ENCODE measurements at places on chromosomes 2 and 18. TPM values are rescaled to one million over a fixed set of nuclear protein-coding genes. Genes with fewer than 3 reads are reported as not detected.

- H3K36me3 ChIP-seq, result no peaks in the 10 kb centered on the region
- DNase-seq, result no peak
- no peaks in the 10 kb centered on the region for H3K27me3 ChIP-seq
These were observed 36.4 kb upstream of the GAREM2 start for GRCh38 chr2:26136451-26136850.

- no peak for DNase-seq
- H3K4me1 ChIP-seq, result no peaks in the 10 kb centered on the region
- no peaks in the 10 kb centered on the region for H3K27me3 ChIP-seq
- H3K27ac ChIP-seq, result no peak overlapping the region
- no peaks in the 10 kb centered on the region for H3K36me3 ChIP-seq
These were observed 198.9 kb downstream of the LRATD1 start for GRCh38 chr2:14831458-14831857.

RTP5 gene
- total RNA-seq, result not detected

CHRND gene
- total RNA-seq, result not detected

DNA sequence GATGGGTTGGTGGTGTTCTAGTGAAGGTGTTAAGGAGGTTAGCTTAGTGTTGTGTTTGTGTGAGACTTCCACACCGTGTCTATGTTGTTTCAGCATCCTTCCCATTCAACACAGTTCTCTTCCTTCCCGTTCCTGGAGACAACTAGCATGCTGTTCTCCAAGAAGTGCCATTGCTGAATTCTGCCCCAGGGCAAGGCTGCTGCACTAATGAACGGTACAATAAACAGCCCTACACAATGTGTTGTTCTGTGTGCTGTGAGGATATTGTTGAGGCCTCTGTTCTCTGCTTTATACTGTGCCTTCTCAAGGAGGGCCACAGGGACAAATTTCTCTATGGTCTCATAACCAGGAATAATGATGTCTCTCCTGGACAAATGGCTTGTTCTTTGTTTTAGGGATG lies 39.8 kb upstream of the ZEB2 start:
- H3K36me3 ChIP-seq, result no peaks in the 10 kb centered on the region
- H3K27me3 ChIP-seq, result no peaks in the 10 kb centered on the region
- DNase-seq, result no peak
- H3K27ac ChIP-seq, result no peak overlapping the region
- no peaks in the 10 kb centered on the region for H3K4me1 ChIP-seq

DNA sequence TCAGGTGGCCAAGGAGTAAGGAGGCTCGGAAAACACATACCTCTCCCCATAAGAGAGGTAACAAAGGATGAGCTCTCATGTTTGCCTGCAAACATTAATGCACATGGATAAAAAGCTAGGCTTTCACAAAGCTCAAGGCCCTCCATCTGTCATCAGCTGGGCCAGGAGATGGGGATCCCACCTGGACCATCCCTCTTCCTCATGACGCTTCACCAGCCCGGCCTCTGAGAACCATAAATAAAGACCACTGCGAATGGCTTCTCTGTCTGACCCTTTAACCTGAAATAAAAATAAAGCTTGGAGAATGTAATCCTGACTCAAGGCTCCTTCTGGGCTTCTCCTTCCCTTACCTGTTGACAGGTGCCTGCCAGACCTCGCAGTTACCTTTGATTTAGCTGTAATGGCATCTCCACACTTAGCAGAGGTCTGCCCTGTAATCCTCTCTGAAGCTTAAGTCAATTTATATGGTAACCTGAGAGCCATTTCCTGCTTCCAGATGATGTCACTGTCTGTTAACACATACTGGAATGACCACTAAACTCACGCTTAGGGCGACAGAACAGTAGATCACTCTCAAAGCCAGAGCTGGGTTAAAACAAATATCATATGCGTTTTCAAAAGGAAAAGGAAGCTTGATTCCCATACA lies 29.3 kb upstream of the FOXI3 start:
- H3K27me3 ChIP-seq, result peaks cover 6% of the 10 kb centered on the region
- H3K27ac ChIP-seq, result no peak overlapping the region
- H3K36me3 ChIP-seq, result no peaks in the 10 kb centered on the region
- no peaks in the 10 kb centered on the region for H3K4me1 ChIP-seq
- no peak overlapping the region for H3K4me3 ChIP-seq

EPB41L3 gene
- 106 TPM for total RNA-seq

PRSS56 gene
- not detected for total RNA-seq

- no peaks in the 10 kb centered on the region for H3K36me3 ChIP-seq
- H3K4me3 ChIP-seq, result no peak overlapping the region
- no peaks in the 10 kb centered on the region for H3K4me1 ChIP-seq
- H3K27me3 ChIP-seq, result no peaks in the 10 kb centered on the region
These were observed 132.2 kb downstream of the ASXL3 start for GRCh38 chr18:33710269-33710668.

DNA sequence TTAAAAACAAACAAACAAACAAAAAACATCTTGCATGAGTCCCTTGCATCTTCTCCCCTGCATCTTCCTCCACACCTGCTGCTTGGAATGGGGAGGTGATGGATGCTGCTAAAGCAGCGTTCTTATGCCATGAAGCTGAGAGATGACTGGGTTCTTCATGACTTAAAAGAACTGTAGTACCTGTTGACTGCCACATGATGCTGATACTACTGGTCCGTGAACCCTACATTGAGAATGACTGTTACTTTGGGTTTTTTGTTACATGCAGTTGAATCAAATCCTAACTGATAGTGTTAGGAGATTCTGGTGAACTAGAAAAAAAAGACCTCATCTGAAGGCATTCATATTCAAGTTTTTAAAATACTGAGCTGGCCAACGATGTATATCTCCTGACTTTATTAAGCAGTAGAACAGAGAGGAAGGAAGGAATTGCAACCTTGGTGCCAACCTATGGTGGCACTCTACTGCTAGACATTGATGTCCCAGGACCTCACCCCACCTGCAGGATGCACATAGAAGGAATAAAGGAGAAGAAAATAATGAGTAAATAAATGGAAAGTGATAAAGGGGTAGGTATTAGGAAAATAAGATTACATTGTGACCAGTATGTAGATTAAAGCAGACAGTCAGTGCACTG lies 63.2 kb upstream of the SPAG16 start:
- H3K27me3 ChIP-seq, result no peaks in the 10 kb centered on the region
- H3K4me3 ChIP-seq, result no peak overlapping the region
- no peak for DNase-seq
- H3K36me3 ChIP-seq, result no peaks in the 10 kb centered on the region
- H3K27ac ChIP-seq, result no peak overlapping the region

NAT8 gene
- not detected for total RNA-seq

ANKZF1 gene
- 28.1 TPM for total RNA-seq

NYAP2 gene
- total RNA-seq, result not detected

FNDC4 gene
- 6.6 TPM for total RNA-seq

HTR2B gene
- total RNA-seq, result 17.8 TPM

PLEKHM3 gene
- total RNA-seq, result 47.9 TPM

GRCh38 chr2:46504685-46505471 lies 25.5 kb downstream of the TMEM247 start:
- H3K4me1 ChIP-seq, result no peaks in the 10 kb centered on the region
- no peaks in the 10 kb centered on the region for H3K36me3 ChIP-seq
- no peak overlapping the region for H3K27ac ChIP-seq
- no peaks in the 10 kb centered on the region for H3K27me3 ChIP-seq
- no peak for DNase-seq
- no peak overlapping the region for H3K4me3 ChIP-seq

DNA sequence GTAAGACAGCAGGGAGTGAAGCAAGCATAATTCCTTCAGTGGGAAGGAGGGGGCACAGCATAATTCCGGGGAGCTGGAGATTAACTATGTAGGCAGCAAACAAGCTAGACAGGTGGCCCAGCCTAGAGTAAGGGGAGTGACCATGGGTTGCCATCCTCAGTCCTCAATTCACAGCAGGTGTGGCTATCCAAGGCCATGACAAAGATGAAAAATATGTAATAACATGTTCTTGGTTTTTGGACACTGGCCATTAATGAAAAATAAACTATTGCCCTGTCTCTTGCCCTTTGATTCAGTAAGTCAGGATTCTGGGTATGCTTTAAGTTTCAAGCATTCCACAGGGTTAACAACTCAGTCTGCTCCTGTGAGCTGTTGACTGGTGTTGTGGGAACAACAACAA lies 65.0 kb downstream of the CYP1B1 start:
- H3K4me3 ChIP-seq, result no peak overlapping the region
- H3K4me1 ChIP-seq, result peaks cover 16% of the 10 kb centered on the region
- H3K36me3 ChIP-seq, result no peaks in the 10 kb centered on the region
- no peaks in the 10 kb centered on the region for H3K27me3 ChIP-seq
- DNase-seq, result no peak
- H3K27ac ChIP-seq, result no peak overlapping the region

DNA sequence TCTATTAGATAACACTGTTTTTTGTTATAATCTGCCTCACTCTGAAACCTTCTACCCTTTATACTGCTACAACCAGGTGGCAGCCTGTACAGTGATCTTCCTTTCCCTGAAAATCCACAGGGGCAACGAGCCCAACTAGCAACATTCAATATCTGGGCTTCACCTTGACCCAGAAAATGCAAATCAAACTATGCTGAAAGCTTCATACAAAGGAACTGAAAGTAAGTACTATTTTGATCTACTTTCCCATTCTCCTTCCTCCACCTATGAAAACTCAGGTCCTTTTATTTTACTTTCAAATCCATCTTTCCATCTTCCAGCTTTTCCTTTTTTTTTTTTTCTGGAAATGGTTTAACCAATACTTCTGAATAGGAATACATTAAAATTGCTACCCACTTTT lies 175.8 kb upstream of the CCDC150 start:
- H3K36me3 ChIP-seq, result no peaks in the 10 kb centered on the region
- H3K27ac ChIP-seq, result no peak overlapping the region
- no peaks in the 10 kb centered on the region for H3K4me1 ChIP-seq

DNA sequence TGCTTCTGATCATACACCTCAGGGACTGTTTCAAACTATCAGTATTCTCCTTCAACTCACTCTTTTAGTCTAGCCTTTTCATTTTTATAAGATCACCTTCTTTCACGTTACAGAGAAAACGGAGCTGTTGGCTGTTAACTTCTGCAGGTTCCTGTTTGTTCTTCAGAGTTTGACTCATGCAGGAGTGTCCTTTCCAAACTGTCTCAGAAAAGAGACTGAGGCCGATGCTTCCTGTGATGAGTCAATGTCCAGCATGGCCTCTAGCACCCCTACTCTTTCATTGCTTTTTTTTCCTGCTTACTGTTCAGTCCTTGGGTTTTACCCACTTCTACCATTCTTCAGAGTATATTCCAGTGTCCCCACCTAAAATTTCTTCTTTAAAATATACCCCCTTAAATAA lies 240.8 kb upstream of the RGPD4 start:
- no peaks in the 10 kb centered on the region for H3K36me3 ChIP-seq
- H3K27me3 ChIP-seq, result no peaks in the 10 kb centered on the region
- H3K4me3 ChIP-seq, result no peak overlapping the region
- DNase-seq, result no peak

GRCh38 chr2:45649858-45650811 lies 1.3 kb upstream of the PRKCE start:
- peaks cover 39% of the 10 kb centered on the region for H3K4me1 ChIP-seq
- no peaks in the 10 kb centered on the region for H3K27me3 ChIP-seq
- peak overlapping the region; percentile 99 for H3K27ac ChIP-seq
- DNase-seq, result peak; percentile 92

GRCh38 chr2:197195518-197195917 lies 115.1 kb downstream of the ANKRD44 start:
- H3K36me3 ChIP-seq, result no peaks in the 10 kb centered on the region
- H3K4me3 ChIP-seq, result no peak overlapping the region
- DNase-seq, result no peak
- H3K27ac ChIP-seq, result peak overlapping the region; percentile 55
- no peaks in the 10 kb centered on the region for H3K27me3 ChIP-seq

GRCh38 chr18:35096677-35097011 lies 55.4 kb downstream of the MAPRE2 start:
- DNase-seq, result no peak
- H3K27me3 ChIP-seq, result no peaks in the 10 kb centered on the region
- H3K4me1 ChIP-seq, result no peaks in the 10 kb centered on the region
- no peaks in the 10 kb centered on the region for H3K36me3 ChIP-seq
- H3K27ac ChIP-seq, result no peak overlapping the region

DNA sequence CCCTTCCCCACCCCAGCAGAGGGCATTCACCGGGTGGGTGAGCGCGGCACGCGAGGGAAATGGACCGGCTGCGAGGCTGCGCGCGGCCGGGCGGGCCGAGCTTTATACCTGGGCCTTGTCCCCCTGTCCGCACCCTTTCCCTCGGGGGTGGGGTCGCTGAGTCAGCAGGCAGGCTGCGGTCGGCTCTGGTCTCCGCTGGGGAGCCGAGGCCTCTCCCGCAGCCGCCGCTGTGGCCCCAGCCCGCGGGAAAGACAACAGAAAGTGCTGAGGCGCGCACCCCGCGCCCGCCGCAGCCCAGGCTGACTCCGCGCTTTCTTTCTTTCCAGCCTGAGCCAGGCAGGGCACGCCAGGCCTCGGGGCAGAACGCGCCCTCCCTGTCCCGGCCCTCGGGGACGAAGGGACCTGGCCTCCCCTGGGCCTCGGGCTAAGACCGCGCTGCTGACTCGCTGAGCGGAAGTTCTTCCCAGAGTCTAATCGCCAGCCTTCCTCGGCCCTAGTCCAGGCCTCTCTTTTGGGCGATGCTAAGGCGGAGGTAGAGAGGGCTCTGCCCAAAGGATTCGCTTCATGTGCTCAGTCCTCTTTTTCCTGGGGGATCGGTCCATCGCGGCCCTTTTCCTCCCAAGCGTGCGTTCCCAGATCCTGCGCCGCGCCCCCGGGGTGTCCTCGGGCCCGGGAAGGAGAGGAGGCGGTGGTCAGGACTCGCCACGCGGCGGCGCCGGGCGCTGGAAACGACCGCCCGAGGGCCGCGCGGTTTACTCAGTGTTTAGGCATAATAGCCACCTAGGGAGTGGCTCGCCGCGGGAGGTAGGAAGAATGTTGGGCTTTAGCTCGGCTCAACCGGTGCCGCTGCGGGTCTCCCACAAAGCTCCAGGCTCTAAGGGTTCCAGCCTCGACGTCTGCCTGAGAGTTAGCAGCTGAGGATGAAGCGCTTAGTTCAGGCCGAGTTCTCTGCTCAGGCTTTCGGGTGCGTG lies at the start of gene CRYBA2:
Gene CRYBA2 (minus strand): TSS at position 78 of the 971 bp plus-strand sequence. CDS start 246 bp downstream, outside the sequence.
- no peak for DNase-seq
- H3K4me1 ChIP-seq, result peaks cover 25% of the 10 kb centered on the region
- no peaks in the 10 kb centered on the region for H3K36me3 ChIP-seq
- H3K27ac ChIP-seq, result no peak within 1 kb of the TSS
- peak within 1 kb of the TSS; percentile 23 for H3K4me3 ChIP-seq

DNA sequence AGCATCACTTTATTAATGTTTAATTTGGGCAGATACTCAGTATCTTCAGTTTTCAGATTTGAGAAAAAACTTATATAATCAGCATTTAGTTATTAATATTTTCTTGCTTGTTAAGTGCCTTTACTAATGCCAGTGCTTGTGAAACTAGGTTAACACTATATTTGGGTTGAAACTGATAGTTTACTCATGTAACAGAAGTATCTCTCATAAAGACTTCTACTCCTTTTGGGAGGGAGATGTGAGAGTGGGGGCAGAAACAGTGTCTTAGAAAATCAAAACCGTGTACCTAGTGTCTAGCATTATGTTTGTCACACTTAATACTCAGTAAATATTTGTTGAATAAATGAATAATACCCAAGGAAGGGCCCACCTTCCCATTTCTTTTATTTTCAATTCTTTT lies 129.5 kb downstream of the MSTN start:
- DNase-seq, result no peak
- H3K27me3 ChIP-seq, result no peaks in the 10 kb centered on the region
- H3K4me1 ChIP-seq, result no peaks in the 10 kb centered on the region
- no peaks in the 10 kb centered on the region for H3K36me3 ChIP-seq
- H3K4me3 ChIP-seq, result no peak overlapping the region

HOXD11 gene
- total RNA-seq, result 39.3 TPM

- DNase-seq, result no peak
- peaks cover 5% of the 10 kb centered on the region for H3K36me3 ChIP-seq
- H3K27me3 ChIP-seq, result no peaks in the 10 kb centered on the region
- no peak overlapping the region for H3K4me3 ChIP-seq
- H3K4me1 ChIP-seq, result no peaks in the 10 kb centered on the region
These were observed 20.3 kb downstream of the ACTR3 start for GRCh38 chr2:113910110-113910717.

CYP26B1 gene
- total RNA-seq, result 5.0 TPM

Data from sigmoid colon (tissue), 7 donors.